ENCODE measurements at places on chromosomes 1 and 21. TPM values are rescaled to one million over a fixed set of nuclear protein-coding genes. Genes with fewer than 3 reads are reported as not detected.

Gene OR6K3
- not detected for polyA plus RNA-seq

DNA sequence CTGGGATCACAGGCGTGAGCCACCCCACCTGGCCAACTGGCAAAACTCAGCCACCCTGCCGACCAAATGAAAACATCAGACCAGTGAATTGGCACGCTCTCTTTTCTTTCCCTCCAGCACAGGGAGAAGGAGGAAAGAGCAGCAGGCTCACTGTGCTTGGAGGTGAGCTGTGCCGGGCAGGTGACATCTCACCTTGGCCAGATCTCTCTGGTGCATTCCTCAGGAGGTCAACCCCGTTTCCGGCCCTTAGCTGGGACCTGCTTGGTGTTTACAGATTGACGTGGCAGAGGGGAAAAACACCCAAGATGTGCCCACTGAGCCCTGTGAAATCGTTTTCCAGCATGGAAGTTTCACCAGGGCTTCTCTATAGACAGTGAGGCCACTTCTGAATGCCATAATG, 45.1 kb downstream of the TMEM51 start:
- no peak for DNase-seq

GRCh38 chr1:38018864-38019343, 6.4 kb downstream of the UTP11 start:
- DNase-seq: peak; percentile 39

Gene WLS
- 79.9 TPM for polyA plus RNA-seq

- no peak for DNase-seq
Observed at GRCh38 chr1:15455522-15455921, 1.0 kb upstream of the CELA2A start.

Gene TMEM63A
- 38.8 TPM for polyA plus RNA-seq

GRCh38 chr21:29177800-29178199, 47.4 kb downstream of the MAP3K7CL start:
- DNase-seq: no peak

DNA sequence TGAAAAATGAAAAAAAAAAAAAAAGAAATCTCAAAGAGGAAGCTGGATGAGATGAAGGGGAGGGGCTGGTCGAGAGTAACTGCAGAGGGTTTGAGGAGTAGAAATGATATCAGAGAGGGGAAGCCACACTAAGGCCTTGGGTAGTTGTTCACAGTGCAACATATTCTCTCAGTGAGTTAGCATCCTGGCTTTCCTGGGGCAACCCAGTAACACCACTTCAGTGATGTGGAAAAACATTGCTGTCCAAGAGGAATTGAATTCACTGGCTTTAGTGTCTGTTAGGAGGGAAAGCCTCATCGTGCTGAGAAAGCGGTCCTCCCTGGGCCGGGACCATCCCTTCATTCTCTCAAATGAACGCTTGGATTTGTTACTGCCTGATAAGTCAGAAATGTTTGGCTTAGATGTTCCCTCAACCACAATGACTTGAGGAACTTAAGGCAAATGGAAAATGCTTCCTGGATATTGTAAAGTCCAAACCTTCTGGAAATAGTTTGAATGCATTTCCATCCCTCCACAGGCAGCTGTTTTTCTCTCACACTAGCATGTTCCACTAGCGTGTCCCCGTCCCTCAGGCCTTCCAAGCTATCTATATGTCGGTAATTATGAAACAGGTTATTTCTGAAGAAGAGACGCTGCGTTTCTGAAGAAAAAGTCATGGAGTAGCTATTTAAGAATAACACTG, 12.2 kb downstream of the TGFB2 start:
- no peak for DNase-seq

Gene CRB1
- polyA plus RNA-seq: not detected

Gene BTBD8
- polyA plus RNA-seq: 2.4 TPM

Gene NR5A2
- polyA plus RNA-seq: 16.4 TPM

- no peak for DNase-seq
Observed at GRCh38 chr1:107900090-107900945, 64.7 kb downstream of the VAV3 start.

All from hepatocyte (in vitro differentiated cells).